Skin of body (tissue), 3 donors: ENCODE measurements at places on chromosomes 1 and 21.
A peak's percentile ranks its signal among the peaks of the same experiment; 100 is the strongest.

DNA sequence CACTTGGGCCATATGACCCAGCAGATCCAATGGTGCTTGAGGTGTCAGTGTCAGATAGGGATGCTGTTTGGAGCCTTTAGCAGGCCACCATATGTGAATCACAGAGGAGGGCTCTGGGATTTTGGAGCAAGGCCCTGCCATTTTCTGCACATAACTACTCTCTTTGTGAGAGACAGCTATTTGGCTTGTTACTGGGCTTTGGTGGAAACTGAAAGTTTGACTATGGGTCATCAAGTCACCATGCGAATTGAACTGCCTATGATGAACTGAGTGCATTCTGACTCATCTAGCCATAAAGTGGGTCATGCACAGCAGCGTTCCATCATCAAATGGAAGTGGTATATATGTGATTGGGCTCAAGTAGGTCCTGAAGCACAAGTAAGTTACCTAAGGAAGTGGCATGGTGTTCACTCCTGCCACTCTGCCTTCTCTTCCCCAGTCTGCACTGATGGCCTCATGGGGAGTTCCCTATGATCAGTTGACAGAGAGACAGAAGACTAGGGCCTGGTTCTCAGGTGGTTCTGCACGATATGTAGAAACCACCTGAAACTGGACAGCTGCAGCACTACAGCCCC, 447.3 kb downstream of the AGBL4 start:
- no peak for DNase-seq

GRCh38 chr1:156767879-156768604, 707 bp downstream of the PRCC start:
- DNase-seq: peak; percentile 17

DNA sequence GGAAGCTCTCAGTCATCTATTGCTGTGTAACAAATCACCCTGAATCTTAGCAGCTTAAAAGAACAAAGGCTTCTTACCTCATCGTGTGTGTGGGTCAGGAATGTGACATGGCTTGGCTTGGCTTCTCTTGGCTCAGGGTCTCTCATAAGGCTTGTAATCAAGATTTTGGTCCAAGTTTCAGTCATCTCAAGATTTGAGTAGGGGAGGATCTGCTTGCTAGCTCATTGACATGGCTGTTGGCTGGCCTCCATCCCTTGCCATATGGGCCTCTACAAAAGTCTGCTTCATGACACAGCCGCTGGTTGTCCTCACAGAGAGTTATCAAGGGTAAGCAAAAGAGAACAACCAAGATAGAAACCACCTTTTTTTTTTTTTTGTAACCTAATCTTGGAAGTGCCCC, 207.7 kb downstream of the PTPRC start:
- no peak for DNase-seq

GRCh38 chr1:47711184-47711847, 273.5 kb downstream of the FOXD2 start:
- no peak for DNase-seq

DNA sequence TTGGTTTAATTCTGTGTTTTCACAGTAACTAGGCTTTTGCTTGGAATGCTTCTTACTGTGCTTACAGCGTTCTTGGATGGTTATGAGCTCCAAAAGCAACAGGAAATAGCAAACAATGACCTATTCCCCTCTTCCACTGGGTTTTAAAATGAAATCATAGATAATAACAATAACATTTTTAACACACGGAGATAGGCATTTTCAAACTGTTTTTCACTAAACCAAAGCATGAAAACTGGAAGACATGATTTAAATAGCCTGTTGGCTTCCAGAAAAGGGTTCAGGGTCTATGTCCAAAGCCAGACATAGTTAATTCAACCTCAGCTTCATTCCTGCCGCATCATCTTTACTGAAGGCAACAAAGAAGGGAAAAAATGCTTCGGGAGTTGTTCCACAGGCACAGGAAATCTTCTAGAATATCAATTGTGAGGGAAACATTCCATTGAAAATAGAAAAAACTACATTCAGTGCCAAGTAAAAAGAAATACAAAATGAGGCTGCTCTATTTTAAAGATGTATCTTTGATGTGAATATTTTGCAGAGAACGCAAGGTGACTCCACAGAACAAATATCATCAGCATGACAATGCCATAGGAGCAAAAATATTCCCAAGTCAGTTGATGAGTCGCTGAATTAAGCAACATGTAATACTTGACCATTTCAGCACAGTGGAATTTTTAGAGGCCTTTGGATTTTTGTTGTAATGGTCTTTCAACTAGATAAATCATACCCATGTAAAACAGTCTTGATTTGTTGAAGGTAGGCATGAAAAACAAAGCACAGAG, 80.7 kb downstream of the NID1 start:
- DNase-seq: peak; percentile 62

GRCh38 chr1:201891451-201892045, 2.9 kb downstream of the SHISA4 start:
- DNase-seq: no peak

DNA sequence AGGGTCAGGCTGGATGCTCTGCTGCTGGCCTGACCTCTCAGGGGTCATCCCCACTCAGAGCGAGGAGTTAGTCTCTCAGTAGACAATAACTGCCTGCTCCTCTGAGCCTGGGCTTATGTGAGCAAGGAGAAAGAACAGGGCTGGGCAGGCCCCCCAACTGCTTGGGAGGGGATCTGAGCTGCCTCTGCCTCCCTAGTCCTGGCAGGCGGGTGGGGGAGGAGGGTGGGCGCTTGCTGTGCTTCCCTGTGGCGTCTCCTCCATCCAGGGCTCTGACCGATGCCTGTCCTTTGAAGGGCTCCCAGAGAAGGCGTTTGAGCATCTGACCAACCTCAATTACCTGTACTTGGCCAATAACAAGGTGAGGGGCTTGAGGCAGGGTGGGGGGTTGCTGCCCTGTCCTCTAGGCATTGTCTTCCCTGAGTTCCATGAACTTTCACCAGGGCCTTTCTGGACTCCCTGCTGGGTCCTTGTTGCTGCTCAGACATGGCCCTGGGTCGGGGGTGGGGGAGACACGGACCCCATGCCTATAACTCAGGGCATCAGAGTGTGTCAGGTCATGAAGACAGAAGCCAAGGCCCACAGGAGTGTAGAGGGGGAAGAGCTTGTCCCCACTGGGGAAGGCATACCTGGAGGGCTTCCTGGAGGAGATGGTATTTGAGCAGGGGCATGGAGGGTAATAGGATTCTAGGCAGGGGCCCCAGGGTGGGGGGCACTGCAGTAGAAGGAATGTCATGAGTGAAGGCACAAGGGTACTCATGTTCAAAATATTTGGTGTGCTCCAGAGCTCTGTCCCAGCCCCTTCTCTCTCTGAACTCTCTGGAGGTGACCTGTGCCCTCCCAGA, 12.5 kb downstream of the PODN start:
- no peak for DNase-seq

DNA sequence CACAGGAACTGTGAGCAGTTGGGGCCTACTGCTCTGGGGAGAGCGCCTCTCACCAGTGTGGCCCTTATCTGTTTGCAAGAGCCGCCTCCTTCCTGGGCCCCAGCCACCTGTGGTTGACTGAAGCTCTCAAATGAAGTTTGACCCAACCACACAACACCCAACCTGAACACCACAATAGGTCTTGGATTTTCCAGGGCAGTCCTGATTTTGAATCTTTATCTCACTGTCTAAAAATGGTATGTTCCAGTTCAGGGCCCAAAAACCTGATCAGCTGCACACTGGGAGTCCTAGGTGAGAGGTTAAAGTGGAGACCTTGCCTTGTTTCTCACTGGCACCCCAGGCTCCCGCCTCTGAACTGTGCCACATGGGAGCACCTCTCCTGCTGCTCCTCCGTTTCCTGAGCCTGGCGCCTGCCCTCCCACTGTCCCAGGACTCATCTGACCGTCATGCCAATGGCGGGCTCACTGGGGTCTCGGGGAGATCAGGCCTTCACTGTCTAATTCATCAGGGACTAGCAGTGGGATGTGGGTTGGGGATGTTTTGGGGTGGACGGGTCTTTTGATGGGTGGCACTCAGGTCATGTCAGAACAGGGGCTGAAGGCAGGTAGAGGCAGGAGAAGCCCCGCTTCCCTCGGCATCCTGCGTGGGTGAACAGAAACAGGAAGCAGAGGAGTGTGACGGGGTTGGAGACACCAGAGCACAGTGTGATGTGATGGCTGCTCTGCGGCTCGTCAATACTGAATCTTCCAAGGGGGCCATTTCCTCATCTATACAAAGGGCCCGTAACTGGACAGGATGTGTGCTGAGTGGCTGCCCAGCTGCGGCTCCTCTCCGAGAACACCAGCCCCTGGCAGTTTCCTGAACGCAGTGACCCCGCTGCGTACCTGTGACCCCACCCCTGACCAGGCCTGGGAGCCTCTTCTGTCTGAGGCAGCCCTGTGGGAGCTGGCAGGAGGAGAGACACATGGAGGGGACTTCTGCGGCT, 59.6 kb upstream of the ITPKB start:
- DNase-seq: no peak

GRCh38 chr1:192461684-192462083, 113.9 kb upstream of the RGS1 start:
- DNase-seq: no peak

GRCh38 chr1:1175221-1176062, 1.8 kb downstream of the TTLL10 start:
- no peak for DNase-seq

DNA sequence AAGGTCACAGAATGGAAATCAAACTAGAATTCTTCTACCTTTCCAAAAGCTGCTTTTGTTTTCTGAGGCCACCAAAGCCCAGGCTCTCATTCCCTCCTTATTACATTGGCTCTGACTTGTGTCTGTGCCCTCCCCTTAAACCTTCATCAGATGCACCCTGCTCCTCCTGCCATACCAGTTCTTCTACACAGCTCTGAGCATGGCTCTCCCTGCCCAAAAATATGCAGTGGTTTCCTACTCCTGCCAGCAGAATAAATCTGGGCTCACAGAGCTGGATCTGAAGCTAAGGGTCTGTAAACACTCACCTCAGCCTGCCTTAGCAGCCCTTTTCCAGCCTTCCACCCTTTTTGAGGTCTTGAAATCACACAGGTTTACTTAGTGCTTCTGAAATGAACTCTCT, 55.0 kb downstream of the TTC3 start:
- DNase-seq: no peak

- no peak for DNase-seq
These were observed 104.6 kb upstream of the F3 start for GRCh38 chr1:94646141-94646643.

DNA sequence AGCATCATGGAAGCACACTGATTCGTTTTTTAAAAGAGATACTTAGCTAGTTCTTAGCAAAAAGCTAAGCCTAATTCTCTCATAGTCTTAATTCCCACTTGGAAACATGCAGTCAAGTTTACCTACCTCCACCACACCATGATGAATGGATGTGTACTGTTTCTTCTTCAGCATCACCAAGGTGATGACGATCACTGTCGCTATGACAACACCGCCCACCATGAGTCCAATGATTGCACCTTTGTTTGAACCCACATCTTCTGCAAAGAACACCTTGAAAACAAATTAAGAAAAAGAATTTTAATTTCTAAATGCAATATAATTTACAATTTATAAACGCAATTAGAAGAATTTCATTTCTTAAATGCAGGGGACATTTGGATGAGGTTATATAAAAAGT, 156.8 kb downstream of the GABPA start:
- no peak for DNase-seq

GRCh38 chr1:22096036-22096435, 43.5 kb downstream of the CDC42 start:
- no peak for DNase-seq

GRCh38 chr1:4851385-4852065, 197.1 kb downstream of the AJAP1 start:
- DNase-seq: peak; percentile 21

- DNase-seq: no peak
These were observed 48.0 kb upstream of the GRIK1 start for GRCh38 chr21:29987762-29988161.

- DNase-seq: no peak
These were observed 9.3 kb downstream of the SLC35E2B start for GRCh38 chr1:1683104-1683905.

DNA sequence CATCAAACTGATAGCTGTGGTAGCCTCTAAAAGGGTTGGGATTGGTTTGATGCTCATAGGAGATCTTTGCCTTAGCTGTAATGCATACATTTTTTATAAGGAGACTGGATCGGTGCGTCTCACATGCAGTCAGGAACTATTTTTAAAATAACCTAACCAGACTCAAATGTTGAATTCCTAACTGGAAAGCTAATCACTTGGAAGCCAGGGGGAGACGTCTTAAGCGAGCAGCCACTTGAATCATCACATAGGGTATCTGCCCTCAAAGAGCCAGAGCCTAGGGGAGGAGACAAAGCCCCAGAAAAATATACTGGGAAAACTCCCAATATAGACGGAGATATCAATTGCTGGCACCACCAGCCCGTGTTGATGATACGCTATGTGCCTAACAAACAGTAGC, 61.7 kb upstream of the PUM1 start:
- no peak for DNase-seq

- DNase-seq: no peak
These were observed 184.5 kb downstream of the DHRS3 start for GRCh38 chr1:12433323-12434053.

DNA sequence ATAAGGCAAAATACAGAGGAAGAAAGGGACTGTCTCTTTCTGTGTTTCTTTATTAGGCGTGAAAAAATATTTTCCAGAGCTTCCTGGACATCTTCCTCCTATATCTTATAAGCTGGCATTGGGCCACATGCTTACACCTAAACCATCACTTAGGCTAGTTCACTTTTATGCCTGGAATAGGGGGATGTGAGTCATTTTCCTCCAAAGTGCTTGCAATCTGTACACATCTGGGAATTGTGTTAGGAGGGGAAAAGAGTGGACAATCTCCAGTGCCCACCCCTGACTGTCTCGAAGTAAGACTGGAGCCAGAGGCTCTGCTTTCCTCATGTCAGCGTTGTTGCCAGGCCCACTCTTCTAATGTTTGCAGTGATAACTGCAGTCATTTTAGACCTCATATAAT, 29.9 kb downstream of the GIPC2 start:
- DNase-seq: no peak

DNA sequence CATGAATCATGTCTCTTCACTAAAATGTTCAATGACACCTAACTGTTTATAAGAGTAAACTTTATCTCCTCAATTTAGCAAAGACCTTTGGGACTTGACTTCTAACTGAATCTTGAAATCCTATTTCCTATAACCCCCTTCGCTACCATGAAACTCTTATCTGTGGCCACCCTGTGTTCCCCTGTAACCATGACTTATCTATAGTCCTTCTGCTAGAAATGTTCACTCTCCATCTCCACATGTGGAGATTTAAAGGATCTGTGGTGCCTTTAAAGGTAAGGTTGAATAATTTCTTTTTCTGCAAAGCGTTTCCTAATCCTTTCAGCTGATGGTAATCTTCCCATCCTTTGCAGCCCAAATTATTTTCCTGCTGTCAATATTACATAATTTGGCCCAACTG, 436.3 kb upstream of the RUNX1 start:
- DNase-seq: no peak

DNA sequence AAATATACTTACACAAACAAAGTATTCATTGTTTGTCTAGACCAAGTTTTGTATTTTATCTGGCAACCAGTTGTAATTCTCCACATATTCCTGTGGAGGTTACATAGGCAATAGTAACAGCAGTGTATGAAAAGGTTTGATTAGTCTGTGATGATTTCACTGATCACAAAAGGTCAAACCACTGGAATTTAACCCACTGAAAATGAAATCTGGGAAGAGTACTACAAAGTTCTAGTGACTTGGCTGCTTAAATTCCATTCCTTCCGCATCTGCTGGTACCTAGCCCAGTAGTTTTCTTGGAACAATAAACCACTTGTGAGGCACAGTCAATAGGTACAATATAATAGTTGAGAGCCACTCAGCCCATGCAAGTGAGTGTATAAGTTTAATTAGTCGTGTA, 205.4 kb downstream of the NFIA start:
- no peak for DNase-seq

GRCh38 chr1:213053455-213053854, 2.4 kb downstream of the RPS6KC1 start:
- no peak for DNase-seq
